Activated CD8-positive, alpha-beta memory T cell treated with anti-CD3 and anti-CD28 coated beads, Interleukin-2, amount 10 ng/mL, durations not matched to agents 7 days and 5 days (primary cell): ENCODE measurements at places on chromosomes 12 and 14. TPM values are rescaled to one million over a fixed set of nuclear protein-coding genes. Genes with fewer than 3 reads are reported as not detected.

Gene PRKAG1
- total RNA-seq = 66.0 TPM

Gene GPR68
- total RNA-seq = 44.5 TPM

Gene NRL
- total RNA-seq = 2.6 TPM

Gene ACSS3
- total RNA-seq = not detected

Gene HHIPL1
- not detected for total RNA-seq
